ENCODE measurements at places on chromosomes 5 and 9.

DNA sequence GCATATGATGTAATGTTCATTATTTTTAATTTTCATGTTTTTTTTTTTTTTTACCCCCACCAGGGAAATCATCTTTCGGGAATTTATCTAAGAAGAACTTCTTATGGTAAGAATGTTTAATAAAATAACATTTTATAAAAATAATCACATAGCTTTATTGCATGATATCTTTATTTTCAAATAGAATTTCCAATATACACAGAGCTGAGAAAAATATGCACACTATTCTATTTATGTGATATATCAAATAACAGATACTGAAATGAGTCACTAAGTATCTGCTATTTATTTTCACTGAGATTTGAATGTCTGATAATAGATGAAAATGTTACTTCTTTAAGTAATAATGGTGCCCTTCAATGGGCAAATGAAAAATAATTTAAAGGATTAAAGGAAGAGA lies 1217.3 kb downstream of the MAT2B start:
- DNase-seq = no peak

DNA sequence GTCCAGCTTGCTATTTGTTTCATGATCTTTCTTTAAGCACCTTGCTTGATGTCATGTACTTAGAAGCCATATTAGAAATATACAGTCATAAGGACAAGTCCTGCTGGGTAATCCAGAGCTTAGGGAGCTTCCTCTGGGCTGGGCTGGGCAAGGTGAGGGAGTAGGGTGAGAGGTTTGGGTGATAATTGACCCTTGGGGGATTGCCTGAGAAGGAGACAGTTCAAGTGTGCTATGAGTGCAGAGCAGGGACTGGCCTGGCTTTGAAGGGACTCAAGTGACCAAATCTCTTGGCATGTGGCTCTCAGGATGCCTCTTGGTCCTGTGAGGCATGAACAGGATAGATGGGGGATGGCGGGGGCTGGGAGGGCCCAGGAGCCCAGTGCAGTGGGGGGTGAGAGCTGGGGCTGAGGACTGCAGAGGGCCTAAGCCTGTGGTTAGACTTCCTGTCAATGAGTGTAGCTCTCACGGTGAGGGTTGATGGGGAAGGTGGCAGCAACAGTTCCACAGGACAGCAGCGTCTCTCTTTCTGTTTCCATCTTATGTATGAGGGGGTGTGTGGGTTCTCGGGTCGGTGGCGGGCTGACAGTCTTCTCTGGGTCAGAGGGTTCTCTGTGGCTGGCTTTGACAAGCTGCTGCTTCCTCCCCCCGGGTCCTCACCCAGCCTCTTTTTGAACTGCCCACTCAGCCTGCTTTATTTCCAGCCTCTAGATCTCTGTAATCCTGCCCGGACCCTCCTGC lies 53.5 kb downstream of the RGS3 start:
- peak; percentile 78 for DNase-seq

DNA sequence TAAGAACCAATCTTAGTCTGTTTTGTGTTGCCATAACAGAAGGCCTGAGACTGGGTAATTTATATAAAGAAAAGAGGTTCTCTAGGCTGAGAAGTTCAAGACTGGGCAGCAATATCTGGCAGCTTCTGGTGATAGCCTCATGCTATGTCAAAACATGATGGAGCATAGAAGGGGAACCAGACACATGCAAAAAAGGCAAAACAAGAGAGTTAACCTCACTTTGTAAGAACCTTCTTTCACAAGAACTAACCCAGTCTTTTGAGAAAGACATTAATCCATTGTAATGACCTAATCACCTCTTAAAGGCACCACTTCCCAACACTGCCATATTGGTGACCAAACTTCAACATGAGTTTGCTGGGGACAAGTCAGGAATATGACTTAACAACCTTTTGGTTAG lies 37.3 kb downstream of the FSD1L start:
- DNase-seq = no peak

DNA sequence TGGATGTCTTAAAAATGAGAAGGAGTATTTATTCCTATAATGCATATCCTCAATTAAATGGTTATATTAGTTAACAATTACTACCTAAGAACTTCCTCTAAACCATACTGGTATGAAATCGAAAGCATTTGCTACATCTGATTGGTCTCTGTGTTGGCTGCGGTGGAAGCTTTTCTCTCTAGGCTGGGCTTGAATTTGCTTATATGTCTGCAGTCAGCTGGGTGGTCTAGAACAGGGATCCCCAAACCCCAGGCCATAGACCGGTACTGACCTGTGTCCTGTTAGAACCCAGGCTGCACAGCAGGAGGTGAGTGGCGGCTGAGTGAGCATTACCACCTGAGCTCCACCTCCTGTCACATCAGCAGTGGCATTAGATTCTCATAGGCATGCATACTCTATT lies 112.3 kb downstream of the TLE4 start:
- DNase-seq = no peak

DNA sequence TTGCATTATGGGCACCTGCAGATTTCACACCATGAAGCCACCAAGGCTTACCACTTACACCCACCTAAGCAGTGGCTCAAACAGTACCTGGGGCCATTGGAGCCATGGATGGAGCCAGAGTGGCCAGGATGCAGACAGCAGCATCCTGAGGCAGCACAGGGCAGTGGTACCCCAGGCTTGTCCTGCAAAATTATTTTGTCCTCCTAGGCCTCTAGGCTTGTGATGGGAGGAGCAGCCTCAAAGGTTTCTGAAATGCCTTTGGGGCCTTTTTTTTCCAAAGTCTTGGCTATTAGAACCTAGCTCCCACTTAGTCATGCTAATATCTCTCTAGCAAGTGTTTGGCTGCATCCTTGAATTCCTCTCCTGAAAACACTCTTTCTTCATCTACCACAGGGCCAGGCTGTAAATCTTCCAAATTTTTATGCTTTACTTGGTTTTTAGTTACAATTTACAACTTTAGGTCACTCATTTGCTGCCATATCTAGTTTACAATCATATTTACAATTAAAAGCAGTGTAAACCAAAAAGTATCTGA lies 15.7 kb downstream of the TMC1 start:
- no peak for DNase-seq

- peak; percentile 8 for DNase-seq
Measured at GRCh38 chr9:21711504-21711903, 90.9 kb upstream of the MTAP start.

Data from activated naive CD4-positive, alpha-beta T cell treated with Interleukin-2 at 50 U/mL for 16 hours (primary cell).